D341Med (cell line): ENCODE measurements at places on chromosomes 6 and 20.

DNA sequence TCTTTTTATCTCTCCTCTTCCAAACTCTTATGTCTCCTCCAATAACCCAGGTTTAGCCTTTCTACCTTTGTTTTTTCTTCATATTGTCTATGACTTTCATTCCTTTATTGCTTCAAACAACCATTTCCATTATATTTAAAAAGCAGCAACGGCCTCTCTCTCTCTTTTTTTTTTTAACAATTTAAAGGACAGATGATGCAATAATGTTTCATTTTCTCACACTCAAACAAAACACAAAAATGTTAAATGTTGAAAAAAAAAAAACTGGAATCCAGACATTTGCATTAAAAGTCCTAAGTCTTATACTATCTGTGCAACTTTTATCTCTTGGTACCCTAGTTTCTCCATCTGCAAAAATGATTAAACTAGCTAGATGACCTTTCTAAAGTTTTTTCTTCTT, 105.8 kb downstream of the LMBRD1 start:
- no peak for DNase-seq

DNA sequence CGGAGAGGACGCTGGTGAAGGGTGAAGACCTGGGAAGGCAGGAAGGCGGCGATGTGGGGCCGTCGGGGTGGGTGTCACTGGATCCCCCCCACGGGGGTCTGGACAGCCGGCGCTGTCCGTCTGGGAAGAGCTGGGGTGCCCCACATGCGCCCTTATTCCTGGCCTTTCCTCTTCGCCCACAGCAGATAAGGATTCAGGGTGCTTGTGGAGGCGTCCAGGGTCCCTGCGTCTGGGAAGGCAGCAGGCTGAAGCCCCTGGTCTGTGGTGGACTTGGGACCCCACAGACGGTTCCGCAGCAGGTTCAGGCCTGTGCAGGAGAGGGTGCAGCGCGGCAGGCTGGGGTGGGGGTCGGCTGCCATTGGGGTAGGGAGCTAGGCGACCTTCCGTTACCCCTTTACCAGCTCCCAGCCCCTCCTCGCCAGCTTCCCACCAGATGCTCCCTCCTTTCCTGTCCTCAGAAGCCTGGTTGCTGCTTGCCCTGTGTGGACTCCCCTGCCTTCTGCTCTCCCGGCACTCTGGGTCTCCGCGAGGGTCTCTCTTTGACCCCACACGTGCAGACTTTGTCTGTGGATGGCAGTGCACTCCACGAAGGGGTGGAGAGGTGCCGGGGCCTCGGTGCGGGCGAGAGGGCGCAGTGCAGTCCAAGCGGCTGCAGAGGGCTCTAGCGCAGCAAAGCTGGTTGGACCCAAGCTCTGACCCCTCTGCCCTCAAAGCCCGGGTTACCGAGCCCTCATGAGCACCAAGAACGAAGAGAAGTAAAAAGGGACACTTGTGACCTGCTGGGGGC, 2.1 kb upstream of the GATA5 start:
- DNase-seq, result no peak

GRCh38 chr6:7468382-7469081, 72.9 kb upstream of the DSP start:
- DNase-seq, result peak; percentile 71

DNA sequence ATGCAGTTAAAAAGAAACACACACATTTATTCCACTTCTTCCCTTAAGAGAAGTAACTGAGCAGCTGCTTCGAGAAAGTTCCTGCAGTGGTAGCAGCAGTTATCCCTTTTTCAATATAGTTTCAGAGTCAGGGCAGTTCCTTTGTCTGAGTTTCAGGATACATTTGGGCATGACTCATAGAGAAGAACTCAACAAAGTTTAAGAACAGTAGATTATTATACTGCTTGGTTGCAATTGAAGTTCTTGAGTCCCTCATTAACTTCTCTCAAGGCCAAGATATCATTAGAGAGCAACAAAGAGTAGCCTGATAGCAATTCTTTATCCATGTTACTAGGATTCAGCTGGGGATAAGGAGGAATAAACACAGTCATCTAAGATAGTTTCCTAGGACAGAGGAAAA, 54.4 kb downstream of the TPD52L1 start:
- no peak for DNase-seq

DNA sequence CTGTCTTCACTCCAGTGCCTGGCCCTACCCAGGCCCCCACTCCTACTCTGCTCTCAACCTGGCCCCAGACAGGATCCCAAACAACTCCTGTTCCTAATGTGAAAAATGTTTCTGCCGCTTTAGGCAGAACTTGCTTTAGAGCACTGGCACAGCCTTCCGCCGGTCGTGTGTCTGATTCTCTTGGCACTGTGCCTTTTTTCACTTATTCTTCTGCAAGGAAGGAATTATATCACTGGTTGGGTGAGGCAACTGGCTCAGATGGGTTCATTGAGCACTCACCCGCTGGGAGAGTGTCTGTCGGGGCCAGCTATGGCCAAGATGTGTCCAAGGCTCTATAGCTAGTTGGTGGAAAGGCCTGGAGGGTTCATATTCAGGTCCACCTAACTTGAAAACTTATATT, 33.6 kb upstream of the HLA-A start:
- DNase-seq, result no peak

GRCh38 chr6:158031381-158032353, 50.0 kb downstream of the SYNJ2 start:
- DNase-seq, result no peak
